Activated CD8-positive, alpha-beta memory T cell treated with anti-CD3 and anti-CD28 coated beads for 1 hour (primary cell): ENCODE measurements at places on chromosomes 4 and X.

- no peak for DNase-seq
Observed at GRCh38 chr4:25011135-25011866, 19.4 kb downstream of the LGI2 start.

DNA sequence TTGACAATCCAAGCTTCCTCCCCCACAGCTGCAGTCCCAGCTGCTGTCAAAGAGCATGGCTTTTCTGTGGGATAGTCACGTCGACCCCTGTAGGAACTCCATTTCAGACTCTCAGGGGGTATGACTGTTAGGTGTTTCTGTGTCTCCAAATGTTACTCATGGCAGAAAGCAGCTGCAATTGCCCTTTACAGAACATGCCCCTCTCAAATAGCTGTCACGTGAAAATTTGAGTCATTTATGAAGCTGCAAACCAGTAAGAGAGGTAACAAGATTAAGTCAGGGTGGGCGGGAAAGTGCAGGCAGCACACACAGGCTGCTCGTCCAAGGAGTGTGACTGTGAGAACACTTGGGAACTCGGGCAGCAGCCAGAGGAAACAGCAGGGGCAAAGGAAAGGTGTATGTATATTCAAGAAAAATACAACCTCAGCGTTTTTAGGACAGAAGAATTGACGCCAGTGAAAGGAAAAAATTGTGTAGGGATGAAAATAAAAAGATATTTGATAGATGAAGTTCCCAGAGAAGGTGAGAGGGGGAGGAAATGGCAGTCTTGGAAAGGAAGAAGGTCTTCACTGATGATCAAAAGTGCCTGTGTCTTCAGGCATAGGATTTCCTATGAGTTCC is 66.5 kb upstream of the TMEM184C start:
- DNase-seq: no peak

GRCh38 chr4:41124916-41125548 is 89.3 kb downstream of the APBB2 start:
- no peak for DNase-seq

- DNase-seq: no peak
Observed at GRCh38 chr4:6898763-6899162, 10.9 kb upstream of the TBC1D14 start.

DNA sequence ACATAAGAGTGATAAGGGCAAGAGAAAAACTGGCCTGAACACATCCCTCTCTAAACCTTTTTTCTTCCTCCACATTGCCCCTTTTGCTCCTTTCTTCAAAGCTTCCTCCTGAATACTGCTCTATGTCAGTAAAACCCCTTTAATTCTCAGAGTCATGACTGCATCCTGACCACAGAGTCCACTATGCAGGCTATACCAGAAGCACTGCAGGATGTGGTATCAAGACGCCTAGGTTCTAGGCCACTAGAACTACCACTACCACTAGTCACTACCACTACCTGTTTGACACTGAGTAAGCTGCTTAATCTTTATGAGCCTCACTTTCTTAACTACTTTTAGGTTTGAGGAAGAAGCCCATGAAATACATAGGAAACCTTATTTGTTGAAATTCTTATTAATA is 38.7 kb downstream of the ARHGEF9 start:
- no peak for DNase-seq
